ENCODE measurements at places on chromosomes 1 and 21. TPM values are rescaled to one million over a fixed set of nuclear protein-coding genes. Genes with fewer than 3 reads are reported as not detected.

DNA sequence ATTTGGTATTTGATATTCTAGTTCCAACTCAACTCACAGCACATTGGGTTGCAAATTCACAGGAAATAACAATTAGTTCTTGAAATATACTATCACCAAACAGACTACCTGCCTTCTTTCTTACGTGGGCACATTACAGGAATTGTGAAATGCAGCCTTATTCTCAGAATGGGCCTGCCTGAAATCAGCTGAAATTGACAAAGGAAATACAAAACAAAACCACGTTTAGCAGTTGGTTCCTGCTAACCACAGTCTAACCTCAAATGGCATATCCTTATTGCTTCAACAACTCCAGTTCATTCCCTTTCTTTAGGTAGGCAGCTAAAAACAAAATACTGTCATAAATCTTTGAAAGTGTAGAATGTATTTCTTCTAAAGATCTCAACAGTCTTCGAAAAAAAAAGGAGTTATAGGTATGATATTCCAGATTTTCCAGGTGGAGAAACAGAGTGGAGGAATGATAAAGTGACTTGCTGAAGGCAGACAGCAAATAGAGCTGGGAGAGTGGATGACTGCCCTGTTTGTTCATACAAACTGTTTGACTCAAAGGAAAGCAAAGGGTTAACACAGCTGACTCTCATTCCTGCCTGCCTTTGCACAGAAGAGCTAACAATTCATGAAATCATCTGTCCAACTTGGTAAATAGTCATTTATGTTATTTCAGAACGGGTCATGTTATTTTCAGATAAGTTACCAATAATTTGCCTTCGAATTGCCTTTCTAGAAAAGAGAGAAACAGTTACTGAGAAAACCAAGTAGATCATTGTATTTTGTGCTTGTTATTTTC is 1.6 kb upstream of the GREM2 start:
- DNase-seq = no peak

The LCE1B gene
- not detected for total RNA-seq

The ITLN1 gene
- total RNA-seq = not detected

GRCh38 chr1:180211860-180212229 is 18.2 kb upstream of the LHX4 start:
- no peak for DNase-seq

The RAB3B gene
- 0.05 TPM for total RNA-seq

Data from activated T-cell treated with anti-CD3 and anti-CD28 coated beads, Interleukin-2, amount 50 U/mL, for 4 hours (primary cell).